ENCODE measurements at places on chromosomes 2 and 18.

- DNase-seq = no peak
Observed at GRCh38 chr2:169757356-169757755, 23.7 kb downstream of the KLHL23 start.

- no peak for DNase-seq
Observed at GRCh38 chr18:22739061-22739642, 194.0 kb upstream of the RBBP8 start.

DNA sequence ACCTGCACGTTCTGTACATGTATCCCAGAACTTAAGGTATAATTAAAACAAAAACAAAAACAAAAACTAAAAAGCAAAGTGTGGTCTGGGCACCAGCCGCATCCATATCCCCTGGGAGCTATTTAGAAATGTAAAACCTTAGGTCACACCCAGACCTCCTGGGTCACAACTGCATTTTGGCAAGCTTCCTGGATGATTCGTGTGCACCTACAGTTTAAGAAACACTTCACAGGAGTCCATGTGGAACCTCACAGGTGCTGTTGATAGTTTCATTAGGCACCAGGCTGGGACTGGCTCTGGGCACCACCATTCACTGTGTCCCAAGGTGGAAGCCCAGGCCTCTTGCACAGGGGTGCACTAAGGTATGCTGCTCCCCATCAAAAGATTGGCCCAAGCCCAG, 103.6 kb upstream of the BOD1L2 start:
- no peak for DNase-seq

DNA sequence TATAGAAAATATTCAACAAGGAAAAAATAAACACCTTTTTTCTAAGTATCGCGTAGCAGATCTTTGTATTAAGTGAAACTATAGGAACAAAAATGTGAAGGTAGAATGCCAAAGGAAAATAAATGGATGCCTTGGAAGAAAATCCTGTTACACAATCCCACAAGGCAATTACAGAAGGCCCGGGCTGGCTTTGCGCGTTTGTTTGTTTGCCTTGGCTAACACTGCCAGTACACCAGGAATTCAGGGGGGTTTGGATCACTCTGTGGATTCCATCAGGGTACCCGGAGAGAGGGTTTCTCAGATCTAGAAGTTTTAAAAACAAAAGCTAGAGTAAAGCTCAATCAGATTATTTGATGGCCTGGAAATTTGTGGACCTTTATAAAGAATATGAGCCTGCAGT, 478.3 kb downstream of the FBXO15 start:
- no peak for DNase-seq

DNA sequence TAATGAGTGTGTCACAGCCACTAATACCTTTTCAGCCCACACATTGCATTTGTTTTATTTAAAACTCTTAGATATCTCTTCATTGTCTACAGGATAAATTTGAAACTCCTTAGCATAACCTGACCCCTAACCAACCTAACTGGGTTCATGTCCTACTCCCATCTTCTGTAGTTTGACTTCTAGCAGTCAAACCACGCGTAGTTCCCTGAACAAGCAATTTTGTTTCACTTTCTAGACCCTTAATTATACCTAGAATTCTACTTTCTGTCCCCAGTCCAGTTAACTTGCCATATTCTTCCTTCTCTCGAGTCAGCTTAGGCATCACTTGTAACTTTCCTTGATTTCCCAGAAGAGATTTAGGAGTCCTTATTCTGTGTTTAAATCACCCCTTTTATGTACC, 55.1 kb downstream of the RBBP8 start:
- no peak for DNase-seq

GRCh38 chr2:217932803-217933616, 69.8 kb downstream of the TNS1 start:
- DNase-seq = no peak

GRCh38 chr18:76467371-76468190, 27.5 kb downstream of the ZNF516 start:
- DNase-seq = no peak

- no peak for DNase-seq
Observed at GRCh38 chr2:152475982-152476381, 141.0 kb downstream of the FMNL2 start.

- DNase-seq = no peak
Observed at GRCh38 chr18:49359732-49360444, 100.6 kb downstream of the DYM start.

- no peak for DNase-seq
Observed at GRCh38 chr2:239865059-239865639, 160.0 kb downstream of the NDUFA10 start.

- DNase-seq = no peak
Observed at GRCh38 chr2:19674051-19675002, 227.5 kb downstream of the TTC32 start.

GRCh38 chr18:12057419-12058039, 36.1 kb upstream of the ANKRD62 start:
- DNase-seq = no peak

DNA sequence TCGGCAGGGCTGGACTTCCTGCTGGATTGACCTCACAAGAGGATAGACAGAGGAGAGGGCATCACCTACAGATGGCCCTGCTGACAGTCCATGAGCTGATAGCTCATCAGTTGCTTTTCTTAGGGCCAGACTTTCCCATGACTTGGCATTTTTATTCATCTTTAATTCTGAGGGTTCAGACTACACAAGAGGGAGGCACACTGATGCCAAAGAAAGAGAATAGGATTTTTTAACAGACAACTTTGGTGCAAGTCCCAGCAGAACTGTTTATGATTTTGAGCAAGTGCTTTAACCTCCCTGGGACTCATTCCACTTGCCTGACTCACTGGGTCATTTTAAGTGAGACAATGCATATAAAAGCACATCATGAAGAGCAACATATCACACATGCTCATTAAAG, 299.2 kb downstream of the INSIG2 start:
- no peak for DNase-seq

DNA sequence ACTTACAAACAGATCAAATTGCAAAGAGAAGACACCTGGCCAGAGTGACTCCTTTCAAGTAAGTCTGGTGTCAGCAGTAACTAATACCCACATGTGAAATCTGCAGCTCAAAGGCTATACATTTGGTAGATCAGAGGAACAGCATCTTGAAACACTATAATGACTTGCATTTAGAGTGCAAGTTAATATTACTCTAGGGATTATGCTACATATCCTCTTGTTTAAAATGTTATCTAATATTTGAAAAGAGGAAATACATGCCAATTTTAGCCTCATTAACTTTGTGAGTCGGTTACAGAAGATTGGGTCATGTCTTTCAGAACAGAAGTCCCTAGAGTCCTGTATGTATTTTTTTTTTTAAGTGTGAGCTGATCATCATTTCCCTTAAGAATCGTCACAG, 15.2 kb downstream of the LANCL1 start:
- no peak for DNase-seq

DNA sequence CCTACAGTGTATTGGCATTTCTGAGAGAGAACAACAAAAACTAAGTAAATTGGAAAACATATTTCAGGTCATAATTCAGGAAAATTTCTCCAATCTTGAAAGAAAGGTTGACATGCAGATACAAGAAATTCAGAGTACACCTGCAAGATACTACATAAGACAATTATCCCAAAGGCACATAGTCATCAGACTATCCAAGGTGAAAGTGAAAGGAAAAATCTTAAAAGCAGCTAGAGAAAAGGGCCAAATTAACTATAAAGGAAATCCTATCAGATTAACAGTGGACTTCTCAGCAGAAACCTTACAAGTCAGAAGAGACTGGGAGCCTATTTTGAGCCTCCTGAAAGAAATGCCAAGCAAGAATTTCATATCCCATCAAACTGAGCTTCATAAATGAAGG, 449.0 kb upstream of the MMADHC start:
- no peak for DNase-seq

GRCh38 chr2:195608768-195609454, 48.1 kb upstream of the SLC39A10 start:
- no peak for DNase-seq

DNA sequence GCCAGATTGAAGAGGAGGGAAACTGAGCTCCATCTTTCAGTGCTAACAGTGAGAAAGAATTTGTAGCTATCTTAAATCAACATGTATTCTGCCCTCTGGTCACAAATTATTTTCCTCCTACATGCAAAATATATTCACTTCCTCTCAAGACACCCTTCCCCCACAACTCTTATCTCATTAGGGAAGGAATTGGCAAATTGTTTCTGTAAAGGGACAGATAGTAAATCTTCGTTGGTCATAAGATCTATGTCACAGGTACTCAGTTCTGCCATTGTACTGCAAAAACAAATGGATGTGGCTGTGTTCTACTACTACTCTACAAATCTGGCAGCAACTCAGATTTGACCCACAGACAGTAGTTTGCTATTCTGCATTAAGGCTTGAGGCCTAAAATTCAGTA, 53.0 kb upstream of the CYP20A1 start:
- DNase-seq = no peak

DNA sequence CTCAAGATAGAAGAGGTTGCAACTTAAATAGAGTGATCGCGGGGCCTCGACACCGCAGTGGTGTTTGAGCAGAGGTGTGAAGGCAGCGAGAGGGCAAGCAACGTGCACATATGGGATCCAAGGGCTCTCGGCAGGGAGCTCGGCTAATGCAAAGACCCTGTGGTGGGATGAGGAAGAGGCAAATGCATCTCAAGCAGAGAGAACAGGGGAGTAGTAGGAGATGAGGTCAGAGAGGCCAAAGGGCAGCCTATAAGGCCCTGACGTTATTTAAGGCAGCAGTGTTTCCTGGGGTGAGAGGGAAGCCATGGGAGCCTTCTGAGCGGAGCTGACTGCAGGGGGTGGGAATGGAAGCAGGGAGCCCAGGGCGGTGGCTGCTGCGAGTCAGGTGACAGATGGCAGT, 74.5 kb downstream of the MRPS9 start:
- no peak for DNase-seq

GRCh38 chr2:20468549-20469500, 22.0 kb downstream of the RHOB start:
- no peak for DNase-seq

DNA sequence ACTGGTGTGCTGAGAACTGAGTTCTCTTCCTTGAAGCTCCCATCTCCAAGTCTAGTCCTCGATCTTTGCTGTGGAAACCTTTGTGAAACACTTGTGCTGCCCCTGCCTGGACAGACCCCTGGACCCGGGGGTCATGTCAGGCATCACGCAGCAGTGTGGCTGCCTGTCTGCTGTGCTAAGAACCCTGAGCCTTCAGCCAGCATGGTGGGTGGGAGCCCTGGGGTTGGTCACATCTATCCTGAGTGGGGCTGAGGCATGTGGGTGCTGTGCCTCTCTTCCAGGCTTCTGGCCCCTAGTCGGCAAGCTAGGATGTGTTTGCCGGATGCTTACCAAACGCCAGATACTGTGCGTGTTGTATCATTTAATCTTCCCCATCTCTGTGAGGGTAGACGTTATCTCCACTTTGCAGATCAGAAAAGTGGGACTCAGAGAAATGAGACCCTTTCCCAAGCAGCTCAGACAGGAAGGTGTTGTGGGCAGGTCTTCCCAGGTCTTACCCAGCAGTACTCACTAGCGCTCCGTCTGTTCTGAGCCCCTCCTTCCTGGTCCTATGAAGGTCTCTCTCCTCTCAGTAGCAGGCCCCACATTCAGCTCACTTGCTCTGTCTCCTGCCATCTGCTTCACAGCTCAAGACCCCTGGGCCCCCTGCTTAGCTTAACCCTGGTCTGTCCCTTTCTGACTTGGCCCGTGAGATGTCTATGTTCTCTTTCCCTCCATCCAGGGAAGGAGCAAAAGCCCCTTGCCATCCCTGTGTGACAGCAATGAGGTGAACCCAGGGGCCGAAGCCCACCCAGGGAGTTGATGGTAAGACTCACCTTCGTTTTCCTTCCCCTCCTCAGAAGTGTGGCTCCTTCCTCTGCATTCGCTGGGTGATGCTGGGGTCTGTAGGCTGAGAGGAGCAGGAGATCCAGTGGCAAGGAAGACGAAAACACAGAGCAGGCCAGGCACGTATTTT, 242.8 kb downstream of the FAM210A start:
- no peak for DNase-seq

DNA sequence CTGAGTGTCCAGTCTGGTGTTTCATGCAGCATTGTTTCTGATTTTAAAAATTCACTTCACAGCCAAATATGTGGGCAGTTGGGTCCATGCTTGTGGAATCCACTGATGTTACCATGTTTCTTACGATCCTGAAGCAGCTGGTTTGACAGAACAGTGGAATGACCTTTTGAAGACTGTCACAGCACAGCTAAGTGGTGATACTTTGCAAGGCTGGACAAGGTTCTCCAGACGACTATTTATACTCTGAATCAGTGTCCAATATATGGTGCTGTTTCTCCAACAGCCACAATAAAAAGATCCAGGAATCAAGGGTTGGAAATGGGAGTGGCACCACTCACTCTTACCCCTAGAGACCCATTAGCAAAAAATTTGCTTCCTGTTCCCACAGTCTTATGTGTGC, 577.4 kb upstream of the RAB6C start:
- no peak for DNase-seq

DNA sequence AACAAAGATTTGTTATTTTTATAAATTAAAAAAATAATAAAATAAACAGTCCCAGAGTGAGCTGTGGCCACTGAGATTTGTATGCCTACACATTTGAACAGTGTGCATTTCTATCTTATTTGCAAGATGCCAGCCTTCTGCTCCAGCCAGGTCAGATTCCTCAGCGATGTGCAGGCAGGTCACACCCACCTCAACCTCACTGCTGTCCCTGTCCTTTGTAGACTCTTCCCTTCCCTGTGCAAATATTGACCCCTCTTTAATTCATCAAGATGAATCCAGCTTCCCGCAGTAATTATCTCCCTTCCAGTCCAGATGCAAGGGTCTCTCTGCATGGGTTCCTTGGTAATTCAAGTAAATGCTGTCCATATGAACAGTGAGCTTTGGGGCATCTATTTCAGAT, 256.2 kb downstream of the PIEZO2 start:
- DNase-seq = no peak
